GM18507 (cell line): ENCODE measurements at places on chromosomes 16 and 17.

GRCh38 chr17:57856792-57857620, 7.2 kb upstream of the MRPS23 start:
- DNase-seq, result no peak

DNA sequence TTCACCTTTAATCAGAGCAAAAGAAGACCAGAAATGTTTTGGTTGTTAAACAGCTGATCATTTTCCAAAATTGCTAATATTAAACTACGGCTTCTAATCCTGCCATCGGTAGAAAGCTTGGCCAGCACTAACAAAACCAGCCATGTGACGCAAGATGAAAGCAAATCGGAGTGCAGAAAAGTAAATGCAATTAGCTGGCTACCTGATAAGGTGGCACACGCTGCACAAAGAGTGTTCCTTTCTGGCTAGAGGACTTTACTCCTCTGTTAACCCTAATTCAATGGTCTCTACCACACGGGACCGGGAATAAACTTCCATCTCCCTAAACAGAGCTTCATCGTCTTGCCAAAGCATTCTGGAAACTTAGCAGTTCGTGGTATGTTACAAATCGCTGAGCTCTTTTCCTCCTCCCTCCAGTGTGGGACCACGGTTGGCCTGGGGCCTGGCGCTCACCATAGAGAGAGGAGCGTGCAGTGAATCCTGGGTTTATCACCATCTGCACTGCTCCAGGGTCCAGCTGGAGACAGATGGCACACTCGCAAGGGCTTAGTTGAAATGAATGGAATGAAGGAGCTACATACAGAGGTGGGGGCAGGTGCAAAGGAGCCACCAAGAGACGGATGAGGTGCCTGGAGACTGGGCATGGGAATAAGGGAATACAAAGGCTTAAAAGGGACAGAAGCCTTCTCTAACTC, 10.1 kb upstream of the COG1 start:
- no peak for DNase-seq

GRCh38 chr17:60601447-60602384, 1.7 kb downstream of the PPM1D start:
- no peak for DNase-seq

- no peak for DNase-seq
Measured at GRCh38 chr16:27374221-27374803, 27.7 kb upstream of the IL21R start.

- no peak for DNase-seq
Measured at GRCh38 chr17:43468691-43469139, 15.1 kb upstream of the DHX8 start.
